ENCODE measurements at places on chromosomes 3 and 15. TPM values are rescaled to one million over a fixed set of nuclear protein-coding genes. Genes with fewer than 3 reads are reported as not detected.

The GABRB3 gene
- 1.3 TPM for polyA plus RNA-seq

The LRRC34 gene
- polyA plus RNA-seq: 1.9 TPM

The EIF4E3 gene
- 7.3 TPM for polyA plus RNA-seq

The CEP97 gene
- 1.4 TPM for polyA plus RNA-seq

The TCF12 gene
- 9.0 TPM for polyA plus RNA-seq

The EDC3 gene
- polyA plus RNA-seq: 12.3 TPM

The SOX14 gene
- not detected for polyA plus RNA-seq

The GRK7 gene
- polyA plus RNA-seq: not detected

Measured in pancreas (tissue), 10 donors.